ENCODE measurements at places on chromosomes 1 and 21. TPM values are rescaled to one million over a fixed set of nuclear protein-coding genes. Genes with fewer than 3 reads are reported as not detected.

RSPO1 gene
- total RNA-seq = 8.9 TPM

UHMK1 gene
- 44.9 TPM for total RNA-seq

CDCP2 gene
- not detected for total RNA-seq

CCDC17 gene
- total RNA-seq = 2.3 TPM

HAO2 gene
- 0.66 TPM for total RNA-seq

COL8A2 gene
- 3.4 TPM for total RNA-seq

PALMD gene
- total RNA-seq = 96.7 TPM

SPATA17 gene
- total RNA-seq = 0.59 TPM

SHE gene
- total RNA-seq = 21.3 TPM

KRTAP19-1 gene
- not detected for total RNA-seq

KCNH1 gene
- 0.32 TPM for total RNA-seq

PDE9A gene
- total RNA-seq = 3.0 TPM

SMIM1 gene
- 4.7 TPM for total RNA-seq

CAMK1G gene
- 0.16 TPM for total RNA-seq

NBPF4 gene
- total RNA-seq = not detected

SGIP1 gene
- 3.1 TPM for total RNA-seq

LGR6 gene
- 2.6 TPM for total RNA-seq

ITLN1 gene
- total RNA-seq = 938 TPM

KANK4 gene
- 1.6 TPM for total RNA-seq

SPRR2G gene
- not detected for total RNA-seq

ASTN1 gene
- total RNA-seq = 0.33 TPM

PRAMEF33 gene
- total RNA-seq = not detected

GBP7 gene
- total RNA-seq = not detected

FCRL1 gene
- not detected for total RNA-seq

OR2L3 gene
- total RNA-seq = not detected

FCRL2 gene
- total RNA-seq = under 0.01 TPM

TPRG1L gene
- total RNA-seq = 32.4 TPM
